ENCODE measurements at places on chromosomes 1 and 21.

- no peak for DNase-seq
These were observed 18.9 kb downstream of the CDK18 start for GRCh38 chr1:205523261-205523890.

DNA sequence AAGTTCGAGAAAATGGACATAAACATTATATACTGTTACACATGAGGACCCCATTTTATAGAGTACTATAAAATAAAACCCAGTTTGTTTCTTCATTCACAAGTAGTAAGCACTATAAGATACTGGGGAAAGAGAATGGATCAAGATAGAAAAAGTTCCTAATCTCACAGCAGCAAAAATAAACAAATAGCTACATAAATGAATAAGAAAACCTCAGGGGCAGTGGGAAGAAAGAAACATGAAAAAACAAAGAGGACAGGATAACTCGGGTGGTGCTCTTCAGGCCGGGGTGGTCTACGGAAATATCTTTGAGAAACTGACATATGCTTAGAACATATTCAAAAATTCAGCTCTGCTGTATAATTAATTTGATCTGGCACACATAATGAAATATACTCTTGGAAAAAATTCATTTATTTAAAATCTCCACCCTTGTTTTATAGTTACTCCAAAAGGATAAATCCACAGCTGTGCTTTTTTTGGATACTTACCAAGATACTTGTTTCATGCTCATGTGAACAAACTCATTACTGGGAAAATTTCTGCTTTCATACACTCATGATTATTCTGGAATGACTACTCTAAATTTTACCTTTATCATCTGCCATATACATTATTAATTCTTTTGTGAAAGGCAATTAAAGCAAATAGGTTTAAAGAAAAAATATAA, 20.0 kb downstream of the CEP170 start:
- DNase-seq = no peak

DNA sequence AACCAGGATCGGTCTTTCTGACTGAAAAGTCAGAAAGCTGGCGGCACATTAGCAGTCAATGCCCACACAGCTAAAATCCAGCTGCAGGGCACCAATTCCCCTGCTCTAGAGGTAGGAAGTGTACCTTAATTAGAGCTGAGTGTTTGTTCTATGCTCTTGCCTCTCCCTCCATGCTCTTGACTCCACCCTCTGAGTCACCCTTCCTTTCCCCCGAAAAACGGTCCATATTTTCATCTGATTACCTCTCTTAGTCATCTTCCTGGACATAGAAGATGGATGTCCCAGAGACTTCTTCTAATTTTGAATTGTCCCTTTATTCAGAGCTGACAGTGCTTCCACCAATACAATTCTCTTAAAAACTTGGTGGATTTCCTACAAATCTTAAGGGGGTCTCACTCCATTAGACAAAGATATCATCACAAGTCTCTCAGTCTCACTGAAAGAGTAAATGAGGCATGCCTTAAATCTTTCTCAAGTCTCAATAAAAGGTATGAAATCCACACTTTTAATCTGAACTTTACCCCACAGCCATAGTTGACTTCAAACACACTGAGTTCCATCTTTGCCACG, 44.1 kb upstream of the SLC19A1 start:
- no peak for DNase-seq

DNA sequence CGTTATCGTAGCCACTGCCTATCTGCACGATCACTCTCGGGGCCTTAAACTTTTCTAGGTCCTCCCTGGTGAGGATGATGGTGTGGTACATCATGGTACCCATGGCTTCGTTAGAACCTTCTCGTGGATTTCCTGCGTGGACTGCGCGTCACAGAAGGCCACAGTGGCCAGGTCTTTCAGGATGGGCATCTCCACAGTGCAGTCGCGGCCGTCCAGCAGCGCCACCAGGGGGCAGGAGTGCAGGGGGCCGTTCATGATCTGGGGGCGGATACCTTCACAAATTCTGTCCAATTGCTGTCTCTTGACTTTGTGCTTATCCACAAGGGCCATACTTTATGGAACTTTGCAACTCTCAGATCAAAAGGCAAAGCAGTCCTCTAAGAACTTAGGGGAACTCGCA, 69.6 kb downstream of the WLS start:
- DNase-seq = no peak

- DNase-seq = no peak
These were observed 1.8 kb upstream of the WNT3A start for GRCh38 chr1:228004856-228005462.

DNA sequence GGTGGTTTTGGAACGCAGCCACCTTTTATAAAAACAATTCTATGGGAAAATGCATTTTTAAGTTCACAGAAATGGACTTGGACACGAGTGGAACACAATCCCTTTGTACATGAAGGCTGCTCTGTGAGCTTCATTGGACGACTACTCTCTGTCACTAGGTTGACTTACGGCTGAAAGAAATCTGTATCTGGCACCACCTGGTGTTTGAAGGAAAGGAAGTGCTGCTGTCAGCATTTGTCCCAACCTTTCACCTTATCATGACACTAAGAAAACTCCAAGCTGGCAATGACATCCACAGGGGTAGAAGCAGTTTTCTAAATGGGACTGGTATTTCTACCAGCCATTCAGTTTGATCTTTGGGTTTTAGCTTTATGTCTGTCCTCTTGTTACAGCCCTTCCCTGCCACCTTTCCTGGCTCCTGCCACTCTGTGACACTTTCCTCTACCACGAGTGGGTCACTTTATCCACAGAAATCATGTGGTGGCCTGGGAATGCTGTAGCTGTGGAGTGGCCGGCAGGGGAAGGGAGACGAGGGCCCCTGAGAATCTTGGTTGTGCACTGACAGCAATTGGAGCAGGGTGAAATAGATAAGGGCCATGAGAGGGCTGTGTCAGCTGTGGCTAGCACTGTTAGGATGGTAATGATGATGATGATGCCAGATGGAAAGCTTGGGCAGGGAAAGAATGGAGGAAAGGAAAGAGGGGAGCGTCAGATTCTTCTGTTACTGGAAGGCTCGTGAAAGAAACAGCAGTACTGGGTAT, 85.2 kb downstream of the TBX19 start:
- DNase-seq = no peak

GRCh38 chr1:201395936-201396335, 3.2 kb downstream of the LAD1 start:
- DNase-seq = no peak

DNA sequence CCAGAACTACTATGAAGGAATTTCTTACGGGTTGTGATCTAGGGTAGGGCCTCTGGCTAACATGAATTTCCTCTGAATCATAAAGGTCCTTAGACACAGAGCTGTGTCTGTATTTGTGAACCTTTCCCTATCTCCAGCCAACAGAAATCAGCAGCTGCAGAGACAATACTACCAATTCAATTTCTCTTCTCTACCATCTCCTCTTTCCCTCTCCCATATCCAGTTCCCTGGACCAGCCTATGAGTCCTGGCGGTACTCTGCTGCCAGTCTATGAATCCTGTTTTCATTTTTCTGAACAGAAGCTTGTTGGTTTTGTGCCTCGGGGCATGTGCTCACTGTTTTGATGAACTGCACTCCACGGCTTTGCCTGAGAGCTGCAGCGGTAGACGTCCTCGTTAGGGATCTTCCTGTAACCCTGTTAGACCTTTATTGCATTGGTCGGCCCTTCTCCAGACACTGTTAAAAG, 458.0 kb upstream of the VAMP3 start:
- DNase-seq = no peak

DNA sequence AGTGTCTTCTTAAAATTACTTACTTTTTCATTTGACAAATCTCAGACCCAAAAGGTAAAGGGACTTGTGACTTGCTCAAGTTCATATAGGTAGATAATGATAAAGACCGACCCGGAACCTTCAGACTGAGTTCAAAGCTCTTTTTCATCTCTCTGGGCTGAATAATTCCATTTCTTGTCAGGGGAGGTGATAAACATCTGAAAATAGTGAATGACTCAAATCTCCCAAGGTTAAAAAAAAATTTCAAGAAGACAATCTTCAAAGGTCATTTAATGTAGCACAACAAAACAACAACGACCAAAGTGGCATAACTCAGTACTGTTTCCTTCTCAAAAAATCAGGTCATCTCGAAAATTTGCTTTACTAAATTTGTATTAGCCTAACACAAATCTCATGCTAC, 20.6 kb downstream of the LUZP1 start:
- DNase-seq = no peak

- DNase-seq = no peak
These were observed 163.8 kb downstream of the COL24A1 start for GRCh38 chr1:85992791-85993190.
